ENCODE measurements at places on chromosomes 5 and 9. TPM values are rescaled to one million over a fixed set of nuclear protein-coding genes. Genes with fewer than 3 reads are reported as not detected.

DNA sequence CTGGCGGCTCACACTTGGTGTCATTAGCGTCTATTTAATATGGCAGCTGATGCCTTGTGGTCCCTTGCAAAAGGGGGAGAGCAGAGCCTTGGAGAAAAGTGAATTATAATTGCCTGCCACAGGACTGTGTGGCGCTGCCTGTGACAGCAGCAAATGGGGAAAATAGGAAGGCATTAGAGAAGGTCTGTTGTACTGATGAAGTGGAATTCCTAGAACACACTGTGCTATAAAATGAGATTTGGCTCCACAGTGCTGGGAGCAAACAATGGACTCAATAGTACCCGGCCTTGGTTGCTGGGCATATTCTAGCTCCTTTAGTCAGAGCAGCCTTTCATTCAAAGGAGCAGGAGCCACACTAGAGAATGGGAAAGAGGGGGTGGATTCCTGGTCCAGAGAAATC lies 21.3 kb downstream of the SEMA6A start:
- no peaks in the 10 kb centered on the region for H3K4me1 ChIP-seq
- H3K27me3 ChIP-seq, result no peaks in the 10 kb centered on the region
- H3K27ac ChIP-seq, result no peak overlapping the region

GRCh38 chr5:36373527-36374086 lies 71.9 kb upstream of the RANBP3L start:
- H3K27ac ChIP-seq, result no peak overlapping the region
- no peak overlapping the region for H3K4me3 ChIP-seq
- no peaks in the 10 kb centered on the region for H3K4me1 ChIP-seq
- H3K27me3 ChIP-seq, result no peaks in the 10 kb centered on the region
- no peak for DNase-seq

DNA sequence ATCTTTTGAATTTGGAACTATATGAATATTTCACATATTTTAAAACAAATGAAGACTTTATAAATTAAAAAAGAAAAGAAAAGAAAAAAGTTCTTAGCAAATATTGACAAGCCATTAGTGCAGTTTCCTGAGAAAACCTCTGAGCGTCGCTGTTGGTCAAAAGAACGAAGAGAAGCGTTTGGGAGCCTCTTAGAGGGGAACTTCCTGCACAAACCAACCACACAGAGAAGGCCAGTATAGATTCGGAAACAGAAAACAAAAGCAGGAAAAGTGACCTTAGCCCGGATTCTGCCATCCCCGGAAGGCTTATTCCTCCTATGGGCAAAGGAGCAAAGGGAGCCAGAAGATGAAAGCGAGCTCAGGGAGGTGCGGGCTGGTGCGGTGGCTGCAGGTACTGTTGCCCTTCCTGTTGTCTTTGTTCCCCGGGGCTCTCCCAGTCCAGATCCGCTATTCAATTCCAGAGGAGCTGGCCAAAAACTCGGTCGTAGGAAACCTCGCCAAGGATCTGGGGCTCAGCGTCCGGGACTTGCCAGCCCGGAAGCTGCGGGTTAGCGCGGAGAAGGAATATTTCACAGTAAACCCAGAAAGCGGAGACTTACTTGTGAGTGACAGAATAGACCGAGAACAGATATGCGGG lies at the start of gene PCDHGB2:
Gene PCDHGB2 (plus strand): TSS at position 205 of the 637 bp plus-strand sequence. CDS start 142 bp downstream, at position 347.
- no peak for DNase-seq
- peaks cover 1% of the 10 kb centered on the region for H3K4me1 ChIP-seq
- peak within 1 kb of the TSS; percentile 51 for H3K27ac ChIP-seq
- H3K36me3 ChIP-seq, result peaks cover 11% of the 10 kb centered on the region
- H3K4me3 ChIP-seq, result peak within 1 kb of the TSS; percentile 83

- no peaks in the 10 kb centered on the region for H3K27me3 ChIP-seq
- H3K36me3 ChIP-seq, result no peaks in the 10 kb centered on the region
- no peaks in the 10 kb centered on the region for H3K4me1 ChIP-seq
- no peak for DNase-seq
- no peak overlapping the region for H3K4me3 ChIP-seq
Measured at GRCh38 chr5:8598356-8598755, 729.4 kb downstream of the MTRR start.

DNA sequence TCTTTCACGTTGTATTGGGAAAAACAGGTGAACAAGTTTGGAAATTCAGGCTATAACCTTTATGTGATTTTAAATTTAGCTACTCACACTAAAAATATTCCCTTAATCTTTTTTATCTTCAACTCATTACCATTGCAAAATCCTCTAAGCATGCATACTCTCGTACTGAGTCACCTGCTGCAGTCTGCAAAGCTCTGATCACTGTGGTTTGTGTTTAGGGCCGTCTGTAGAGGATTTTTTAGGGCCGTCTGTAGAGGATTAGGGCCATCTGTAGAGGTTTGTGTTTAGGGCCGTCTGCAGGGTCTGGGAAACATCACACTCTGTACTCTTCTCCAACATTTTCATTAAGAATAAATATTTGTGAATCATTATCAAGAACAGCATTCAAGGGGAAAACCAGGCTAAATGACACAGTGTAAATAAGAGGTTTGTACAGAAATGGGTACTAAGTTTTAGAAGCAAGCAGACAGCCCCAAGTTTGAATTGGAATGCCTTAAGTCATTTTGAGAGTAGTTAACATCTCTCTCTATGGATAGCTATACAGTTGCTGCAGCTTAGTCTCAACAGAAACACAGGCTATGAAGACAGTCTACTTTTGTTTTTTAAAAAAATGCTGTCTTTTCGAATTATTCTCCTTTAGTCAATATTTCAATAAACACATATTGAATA lies 155.0 kb upstream of the TSLP start:
- no peak overlapping the region for H3K4me3 ChIP-seq
- no peaks in the 10 kb centered on the region for H3K36me3 ChIP-seq
- DNase-seq, result no peak
- H3K4me1 ChIP-seq, result no peaks in the 10 kb centered on the region
- H3K27me3 ChIP-seq, result peaks cover 4% of the 10 kb centered on the region
- no peak overlapping the region for H3K27ac ChIP-seq

DNA sequence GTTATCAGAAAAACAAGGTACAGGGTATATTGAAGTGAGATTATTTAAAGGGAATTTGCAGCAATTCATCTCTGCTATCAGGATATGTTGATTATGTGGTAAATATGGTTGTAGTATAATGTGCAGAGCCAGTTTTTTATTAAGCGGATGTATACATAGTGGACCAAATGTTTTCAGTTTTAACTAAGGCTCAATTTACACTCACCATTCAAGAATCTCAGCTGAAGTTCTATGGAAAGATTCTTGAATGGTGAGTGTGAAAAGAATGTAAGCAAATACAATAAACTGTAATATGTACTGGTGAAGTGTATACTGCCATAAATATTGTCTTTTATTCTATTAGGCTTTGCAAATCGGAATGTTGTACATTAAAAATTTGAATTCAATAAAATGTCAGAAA lies 895.9 kb upstream of the CDH10 start:
- no peak overlapping the region for H3K4me3 ChIP-seq
- no peak for DNase-seq
- H3K27me3 ChIP-seq, result no peaks in the 10 kb centered on the region
- H3K27ac ChIP-seq, result no peak overlapping the region

GRCh38 chr9:21967702-21968101 lies 26.5 kb downstream of the CDKN2A start:
- DNase-seq, result no peak
- peak overlapping the region; percentile 43 for H3K4me3 ChIP-seq
- H3K36me3 ChIP-seq, result peaks cover 18% of the 10 kb centered on the region
- peaks cover 96% of the 10 kb centered on the region for H3K27me3 ChIP-seq
- peaks cover 37% of the 10 kb centered on the region for H3K4me1 ChIP-seq

- peaks cover 5% of the 10 kb centered on the region for H3K4me1 ChIP-seq
- no peaks in the 10 kb centered on the region for H3K27me3 ChIP-seq
- H3K27ac ChIP-seq, result no peak overlapping the region
- no peak for DNase-seq
Measured at GRCh38 chr9:137256856-137257255, 1.7 kb downstream of the NELFB start.

DNA sequence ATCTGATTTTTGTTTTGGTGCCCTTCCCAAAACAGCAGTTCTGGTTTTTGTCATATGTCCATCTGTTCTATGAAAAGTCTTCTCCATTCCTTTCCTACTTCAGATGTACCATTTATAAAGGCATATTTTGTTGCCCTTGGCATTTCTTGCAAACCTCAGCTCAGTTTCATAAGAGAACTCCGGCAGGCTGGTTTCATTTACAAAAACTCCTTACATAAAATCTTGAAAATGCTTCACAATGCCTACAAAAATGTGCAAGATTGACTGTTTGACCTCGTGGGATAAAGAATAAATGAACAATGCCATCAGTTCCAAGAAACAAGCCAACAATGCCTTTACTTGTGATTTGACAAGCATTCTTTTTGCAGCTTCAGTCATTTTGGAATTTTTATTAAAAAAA lies 39.1 kb upstream of the CTNNAL1 start:
- no peak for DNase-seq
- H3K27me3 ChIP-seq, result no peaks in the 10 kb centered on the region
- peaks cover 56% of the 10 kb centered on the region for H3K36me3 ChIP-seq
- H3K27ac ChIP-seq, result no peak overlapping the region
- H3K4me1 ChIP-seq, result no peaks in the 10 kb centered on the region

GRCh38 chr5:15575666-15576065 lies 75.7 kb downstream of the FBXL7 start:
- no peak for DNase-seq
- no peak overlapping the region for H3K4me3 ChIP-seq
- no peak overlapping the region for H3K27ac ChIP-seq
- no peaks in the 10 kb centered on the region for H3K27me3 ChIP-seq
- no peaks in the 10 kb centered on the region for H3K36me3 ChIP-seq
- H3K4me1 ChIP-seq, result no peaks in the 10 kb centered on the region

- H3K4me3 ChIP-seq, result peak overlapping the region; percentile 52
- H3K4me1 ChIP-seq, result peaks cover 36% of the 10 kb centered on the region
- H3K36me3 ChIP-seq, result peaks cover 16% of the 10 kb centered on the region
- no peak for DNase-seq
- H3K27me3 ChIP-seq, result no peaks in the 10 kb centered on the region
Measured at GRCh38 chr9:128073253-128073886, 5.3 kb downstream of the SLC25A25 start.

DNA sequence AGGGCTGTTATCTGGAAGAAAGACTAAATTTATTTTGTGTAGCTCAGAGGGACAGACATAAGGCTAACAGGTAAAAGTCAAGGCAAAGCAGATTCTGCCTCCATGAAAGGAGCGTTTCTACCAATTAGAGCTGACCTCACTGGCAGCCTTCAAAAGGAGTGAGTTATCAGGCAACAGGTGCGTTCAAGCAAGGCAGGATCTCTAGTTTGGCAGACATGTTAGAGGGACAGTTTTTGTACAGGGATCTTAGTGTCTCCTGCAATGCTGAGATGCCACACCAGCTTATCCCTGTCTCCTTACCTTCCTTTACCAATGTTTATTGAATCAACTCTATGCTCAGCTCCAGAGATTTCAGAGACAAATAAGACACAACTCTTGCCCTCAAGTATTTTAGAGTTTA lies 73.8 kb downstream of the NRG2 start:
- H3K27ac ChIP-seq, result no peak overlapping the region
- H3K27me3 ChIP-seq, result peaks cover 17% of the 10 kb centered on the region
- DNase-seq, result no peak
- H3K36me3 ChIP-seq, result no peaks in the 10 kb centered on the region
- no peaks in the 10 kb centered on the region for H3K4me1 ChIP-seq
- H3K4me3 ChIP-seq, result no peak overlapping the region

- no peaks in the 10 kb centered on the region for H3K27me3 ChIP-seq
- peaks cover 22% of the 10 kb centered on the region for H3K36me3 ChIP-seq
- DNase-seq, result no peak
- no peak overlapping the region for H3K27ac ChIP-seq
Measured at GRCh38 chr5:32230356-32231099, 56.4 kb upstream of the GOLPH3 start.

GRCh38 chr5:53917095-53917494 lies 356.7 kb downstream of the NDUFS4 start:
- H3K4me3 ChIP-seq, result no peak overlapping the region
- H3K27me3 ChIP-seq, result no peaks in the 10 kb centered on the region
- H3K4me1 ChIP-seq, result no peaks in the 10 kb centered on the region
- no peak for DNase-seq
- H3K27ac ChIP-seq, result no peak overlapping the region

GRCh38 chr9:132896906-132897305 lies 18.2 kb downstream of the SPACA9 start:
- no peak overlapping the region for H3K27ac ChIP-seq
- no peaks in the 10 kb centered on the region for H3K27me3 ChIP-seq
- H3K36me3 ChIP-seq, result peaks cover 12% of the 10 kb centered on the region
- DNase-seq, result no peak

- H3K36me3 ChIP-seq, result no peaks in the 10 kb centered on the region
- H3K27ac ChIP-seq, result no peak overlapping the region
- peaks cover 27% of the 10 kb centered on the region for H3K4me1 ChIP-seq
- peak; percentile 40 for DNase-seq
Measured at GRCh38 chr5:74641735-74642542, 1.4 kb upstream of the ENC1 start.

- no peak overlapping the region for H3K27ac ChIP-seq
- DNase-seq, result no peak
- peaks cover 3% of the 10 kb centered on the region for H3K4me1 ChIP-seq
- H3K36me3 ChIP-seq, result no peaks in the 10 kb centered on the region
- H3K27me3 ChIP-seq, result peaks cover 9% of the 10 kb centered on the region
Measured at GRCh38 chr9:38675831-38676230, 44.1 kb downstream of the FAM240B start.

GRCh38 chr5:35430381-35431162 lies 187.1 kb upstream of the SPEF2 start:
- peaks cover 32% of the 10 kb centered on the region for H3K27me3 ChIP-seq
- no peak overlapping the region for H3K4me3 ChIP-seq
- H3K36me3 ChIP-seq, result no peaks in the 10 kb centered on the region
- DNase-seq, result no peak

DNA sequence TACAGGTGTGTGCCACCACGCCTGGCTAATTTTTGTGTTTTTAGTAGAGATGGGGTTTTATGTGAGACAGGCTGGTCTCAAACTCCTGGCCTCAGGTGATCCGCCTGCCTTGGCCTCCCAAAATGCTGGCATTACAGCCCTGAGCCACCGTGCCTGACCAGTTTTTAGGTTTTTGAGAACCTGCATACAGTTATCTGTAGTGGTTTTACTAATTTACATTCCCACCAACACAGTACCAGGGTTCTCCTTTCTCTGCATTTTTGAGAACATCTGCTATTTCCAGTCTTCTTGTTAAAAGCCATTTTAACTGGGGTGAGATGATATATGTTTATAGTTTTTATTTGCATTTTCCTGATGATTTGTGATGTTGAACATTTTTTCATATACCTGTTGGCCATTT lies 12.8 kb downstream of the DMXL1 start:
- peaks cover 34% of the 10 kb centered on the region for H3K36me3 ChIP-seq
- H3K4me1 ChIP-seq, result peaks cover 16% of the 10 kb centered on the region
- H3K27ac ChIP-seq, result no peak overlapping the region

GRCh38 chr5:84618262-84618661 lies 233.6 kb upstream of the EDIL3 start:
- H3K4me1 ChIP-seq, result peaks cover 3% of the 10 kb centered on the region
- DNase-seq, result no peak
- H3K36me3 ChIP-seq, result no peaks in the 10 kb centered on the region
- no peak overlapping the region for H3K4me3 ChIP-seq
- H3K27ac ChIP-seq, result no peak overlapping the region

- no peak overlapping the region for H3K4me3 ChIP-seq
- DNase-seq, result no peak
- H3K36me3 ChIP-seq, result peaks cover 8% of the 10 kb centered on the region
- no peak overlapping the region for H3K27ac ChIP-seq
- H3K27me3 ChIP-seq, result no peaks in the 10 kb centered on the region
- H3K4me1 ChIP-seq, result peaks cover 15% of the 10 kb centered on the region
Measured at GRCh38 chr9:93115486-93116071, 18.5 kb downstream of the NINJ1 start.

Gene TAF11L3
- total RNA-seq, result not detected

Gene PSMD5
- 42.6 TPM for total RNA-seq

Gene PIP5KL1
- total RNA-seq, result 1.9 TPM

Gene PAPPA
- not detected for total RNA-seq

Gene PCDHA3
- total RNA-seq, result not detected

Gene DOCK8
- 318 TPM for total RNA-seq

Gene SPINK4
- total RNA-seq, result not detected

Gene TGFBI
- 9.3 TPM for total RNA-seq

Gene ANKDD1B
- 0.28 TPM for total RNA-seq

All from activated naive CD8-positive, alpha-beta T cell treated with anti-CD3 and anti-CD28 coated beads, Interleukin-2, amount 10 ng/mL, durations not matched to agents 7 days and 5 days (primary cell).